ENCODE measurements at places on chromosomes 11 and 22.

- no peak for DNase-seq
Observed at GRCh38 chr11:64401775-64402174, 42.8 kb downstream of the RPS6KA4 start.

GRCh38 chr22:44586351-44586990 lies 88.4 kb upstream of the RTL6 start:
- no peak for DNase-seq

DNA sequence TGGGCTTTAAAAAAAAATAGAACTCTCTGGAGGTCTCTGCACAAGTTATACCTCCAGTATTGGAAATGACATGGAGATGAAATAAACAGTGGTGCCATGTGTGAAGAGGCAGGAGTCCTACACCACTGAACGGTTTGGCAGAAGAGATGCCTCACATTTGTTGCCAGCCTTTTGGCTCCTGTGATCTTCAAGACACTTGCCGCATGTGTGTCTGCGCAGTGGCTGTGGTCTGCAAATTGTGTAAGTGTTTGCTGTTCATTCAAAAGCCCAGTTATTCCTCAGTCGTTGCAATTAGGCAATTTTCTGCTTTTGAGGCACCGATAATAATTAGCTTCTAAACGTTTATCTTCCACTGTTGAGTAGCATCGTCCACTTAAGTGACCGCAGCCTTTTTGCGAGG lies 319.1 kb downstream of the BRD1 start:
- DNase-seq: no peak

- no peak for DNase-seq
Observed at GRCh38 chr11:34941688-34942087, 25.3 kb downstream of the PDHX start.

- no peak for DNase-seq
Observed at GRCh38 chr11:97107604-97108003, 717.8 kb downstream of the JRKL start.

DNA sequence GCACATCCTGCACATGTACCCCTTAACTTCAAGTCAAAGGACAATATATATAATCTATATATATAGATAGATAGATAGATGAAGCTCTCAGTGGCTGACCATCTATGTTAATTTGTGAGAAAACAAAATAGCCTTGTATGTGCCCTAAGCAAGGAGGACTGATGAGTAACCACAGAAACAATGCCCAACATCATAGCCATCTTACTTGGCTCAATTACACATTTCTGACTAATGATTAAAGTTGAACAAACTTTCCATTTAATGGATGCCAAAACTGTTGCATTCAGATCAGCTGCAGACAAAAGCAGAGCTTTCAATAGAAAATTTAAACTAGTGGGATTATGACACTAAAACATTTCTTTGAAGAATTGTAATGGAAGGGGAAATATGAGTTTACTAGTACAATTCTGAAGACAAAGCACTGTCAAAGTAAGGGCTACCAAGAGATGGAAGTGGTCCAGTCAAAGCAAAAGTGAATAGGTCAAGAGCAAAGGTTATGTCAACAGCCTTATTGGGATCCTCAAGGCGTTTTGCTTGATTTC lies 1188.2 kb upstream of the RAG2 start:
- DNase-seq: no peak

DNA sequence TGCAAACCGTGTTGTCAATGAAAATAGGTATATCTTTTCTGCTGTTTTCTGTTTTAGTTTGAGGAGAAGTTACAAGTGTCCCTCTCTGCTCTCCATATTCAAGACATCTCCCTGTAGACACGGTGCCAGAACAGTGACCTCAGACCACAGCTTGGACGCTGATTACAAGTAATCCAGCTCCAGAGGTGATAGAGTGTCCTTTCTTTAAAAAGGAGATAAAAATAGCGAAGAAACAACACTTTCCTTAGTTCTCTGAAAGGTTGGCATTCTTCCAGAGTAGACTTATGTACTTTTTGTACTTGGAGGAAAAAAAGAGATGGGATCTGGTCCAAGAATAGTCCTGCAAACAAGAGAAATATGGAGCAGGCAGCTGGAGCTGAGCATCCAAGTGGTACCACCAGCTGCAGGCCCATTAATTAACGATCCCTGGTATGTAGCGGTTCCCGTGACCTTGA lies 43.0 kb upstream of the WT1 start:
- DNase-seq: no peak

DNA sequence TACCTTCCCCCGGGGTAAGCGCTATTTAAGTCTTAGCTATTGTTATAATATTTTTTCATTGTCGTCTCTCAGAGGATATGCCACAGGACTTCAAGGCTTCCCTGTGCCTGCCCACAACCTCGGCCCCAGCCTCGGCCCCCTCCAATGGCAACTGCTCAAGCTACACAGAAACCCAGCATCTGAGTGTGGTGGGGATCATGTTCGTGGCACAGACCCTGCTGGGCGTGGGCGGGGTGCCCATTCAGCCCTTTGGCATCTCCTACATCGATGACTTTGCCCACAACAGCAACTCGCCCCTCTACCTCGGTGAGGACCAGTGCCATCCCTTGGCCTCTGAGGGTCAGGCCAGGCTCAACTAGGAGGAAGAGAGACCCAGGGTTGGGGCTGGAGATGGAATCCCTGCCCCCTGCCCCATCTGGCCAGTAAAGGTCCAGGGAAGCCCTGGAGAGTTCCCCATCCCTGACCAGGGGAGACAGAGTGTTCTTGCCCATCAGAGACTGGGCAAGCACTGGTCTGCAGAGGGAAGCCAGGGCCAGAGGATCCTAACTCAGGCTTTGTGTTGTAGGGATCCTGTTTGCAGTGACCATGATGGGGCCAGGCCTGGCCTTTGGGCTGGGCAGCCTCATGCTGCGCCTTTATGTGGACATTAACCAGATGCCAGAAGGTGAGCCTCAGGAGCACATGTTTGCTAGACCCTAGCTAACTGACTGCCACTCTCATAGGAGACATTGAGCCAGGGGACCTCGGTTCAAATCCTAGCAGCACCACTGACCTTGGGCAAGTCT lies 18.4 kb downstream of the SLCO2B1 start:
- no peak for DNase-seq

DNA sequence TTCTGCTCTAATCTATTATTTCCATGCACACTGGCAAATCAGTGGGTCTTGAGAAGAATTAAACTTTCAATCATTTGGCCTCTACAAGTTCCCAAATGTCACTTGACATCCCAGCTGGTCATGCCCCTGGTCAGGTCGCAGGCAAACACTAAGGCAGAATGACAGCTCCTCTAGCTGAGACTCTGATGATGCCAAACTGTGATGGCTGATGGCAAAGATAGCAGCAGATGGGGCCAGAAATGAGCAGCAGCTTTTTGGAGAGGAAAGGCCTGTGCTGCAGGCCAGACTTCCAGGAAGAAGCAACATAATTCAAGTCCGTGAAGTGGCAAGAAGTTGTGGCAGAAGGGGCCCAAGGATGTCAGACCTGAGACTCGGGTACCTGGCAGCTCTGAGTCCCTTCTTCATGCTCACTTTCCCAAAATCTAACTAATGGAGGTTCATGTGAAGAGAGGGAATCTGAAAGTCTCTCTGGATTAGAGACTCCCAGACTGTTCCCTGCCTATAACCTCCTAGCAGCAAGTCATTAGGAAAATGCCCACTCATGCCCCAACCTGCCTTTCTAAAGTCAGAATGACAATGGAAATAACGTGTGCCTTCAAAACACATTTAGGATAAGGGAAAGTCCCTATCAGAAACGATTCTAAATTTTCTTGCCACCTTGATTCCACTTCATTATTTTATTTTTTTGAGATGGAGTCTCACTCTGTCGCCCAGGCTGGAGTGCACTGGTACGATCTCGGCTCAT lies 9.4 kb upstream of the PMM1 start:
- no peak for DNase-seq

- DNase-seq: no peak
Observed at GRCh38 chr11:132486060-132486459, 1046.2 kb downstream of the OPCML start.

- no peak for DNase-seq
Observed at GRCh38 chr11:11786771-11787170, 55.0 kb upstream of the USP47 start.

GRCh38 chr11:71537537-71537936 lies 288 bp upstream of the KRTAP5-8 start:
- no peak for DNase-seq

DNA sequence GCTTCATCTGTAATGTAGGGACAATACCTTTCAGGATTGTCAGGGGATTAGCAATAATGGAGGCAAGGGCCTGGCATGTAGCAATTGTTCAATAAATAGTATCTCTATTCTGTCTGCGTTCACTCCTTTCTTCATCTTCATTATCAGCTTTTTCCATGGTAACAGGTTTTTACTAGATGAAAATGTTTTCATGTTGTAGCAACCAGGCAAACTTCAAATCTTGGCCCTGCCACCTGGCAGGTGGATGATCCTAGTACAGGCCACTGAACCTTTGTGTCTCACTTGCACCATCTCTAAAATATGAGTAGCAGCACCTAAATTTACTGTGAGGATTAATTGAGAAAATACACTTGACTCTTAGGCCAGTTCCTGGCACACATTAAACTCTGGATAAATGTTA lies 83.4 kb downstream of the SWAP70 start:
- DNase-seq: no peak

- no peak for DNase-seq
Observed at GRCh38 chr11:45649544-45650165, 15.8 kb downstream of the CHST1 start.

DNA sequence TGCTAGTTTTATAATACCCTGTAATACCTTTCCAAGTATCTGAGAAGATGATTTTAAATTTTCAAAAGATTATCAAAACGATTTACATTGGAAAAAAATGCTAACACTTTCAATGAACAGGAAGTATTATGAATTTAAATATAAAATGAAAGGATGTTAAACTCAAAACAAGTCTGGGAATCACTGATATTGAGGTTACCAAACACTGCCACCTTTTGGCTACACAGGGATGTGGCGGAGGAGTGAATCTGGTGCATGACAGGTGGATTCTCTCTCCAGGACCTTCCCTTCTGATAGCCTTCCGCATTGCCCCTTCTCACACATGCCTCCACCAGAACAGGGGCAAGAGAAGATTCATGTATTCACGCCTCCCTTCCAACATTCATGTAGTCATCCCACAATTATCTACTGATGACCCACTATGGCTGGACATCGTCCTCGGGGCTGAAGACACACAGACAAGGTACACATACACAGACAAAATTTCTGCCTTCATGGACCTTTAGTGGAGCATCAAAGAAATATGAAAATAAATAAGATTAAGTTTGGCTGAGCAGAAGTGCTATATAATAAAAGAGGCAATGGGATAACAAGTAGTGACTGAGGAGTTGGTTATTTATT lies 34.7 kb downstream of the ATG16L2 start:
- no peak for DNase-seq

Data from ascending aorta (tissue), 2 donors.